Naive thymus-derived CD4-positive, alpha-beta T cell (primary cell): ENCODE measurements at places on chromosomes 3 and 15.

DNA sequence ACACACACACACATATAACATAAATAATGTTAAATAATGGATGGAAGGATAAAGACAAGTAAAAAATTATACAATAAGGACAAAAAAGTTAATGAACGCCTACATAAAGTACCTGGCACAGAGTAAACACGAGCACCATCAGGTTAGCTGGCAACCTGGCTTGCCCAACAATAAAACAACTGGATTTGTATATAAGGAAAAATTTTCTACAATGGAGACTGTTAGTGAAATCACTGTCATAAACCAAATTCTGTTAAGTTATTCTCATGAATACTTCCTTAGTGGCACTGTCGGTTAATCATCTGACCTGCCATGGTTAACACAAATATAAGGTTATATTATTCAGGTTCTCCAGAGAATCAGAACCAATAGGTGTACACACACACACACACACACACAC lies 54.8 kb downstream of the DPH6 start:
- DNase-seq = no peak

- DNase-seq = no peak
These were observed 72.3 kb downstream of the RPN1 start for GRCh38 chr3:128578346-128578745.

DNA sequence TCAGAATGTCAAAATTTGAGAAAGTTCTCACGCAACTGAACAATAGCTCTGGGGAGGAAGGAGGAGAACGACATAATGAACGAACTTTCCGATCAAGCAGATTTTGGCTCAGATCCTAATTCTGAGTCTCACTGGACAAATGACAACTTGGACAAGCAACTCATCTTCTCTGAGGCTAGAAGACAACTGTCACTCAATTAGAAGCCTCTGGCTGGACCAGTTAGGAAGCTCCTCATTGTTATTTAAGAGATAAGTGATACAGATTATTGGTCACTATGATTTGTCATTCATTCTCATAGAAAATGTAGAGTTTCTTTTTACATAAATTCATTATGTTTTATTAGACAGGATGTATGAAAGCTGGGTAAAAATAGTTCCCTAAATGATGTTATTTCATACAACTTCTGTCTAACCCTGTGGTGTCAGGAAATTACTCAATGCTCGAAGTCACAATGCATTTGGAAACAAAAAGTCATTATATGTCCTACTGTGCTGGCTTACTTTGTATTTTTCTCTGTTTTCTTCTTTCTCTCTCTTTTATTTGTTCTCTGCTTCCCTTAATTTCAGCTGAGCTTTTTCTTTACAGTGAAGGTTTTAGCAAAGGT lies 11.0 kb upstream of the C3orf49 start:
- DNase-seq = no peak

- no peak for DNase-seq
These were observed 137.9 kb upstream of the COL8A1 start for GRCh38 chr3:99500485-99500884.

DNA sequence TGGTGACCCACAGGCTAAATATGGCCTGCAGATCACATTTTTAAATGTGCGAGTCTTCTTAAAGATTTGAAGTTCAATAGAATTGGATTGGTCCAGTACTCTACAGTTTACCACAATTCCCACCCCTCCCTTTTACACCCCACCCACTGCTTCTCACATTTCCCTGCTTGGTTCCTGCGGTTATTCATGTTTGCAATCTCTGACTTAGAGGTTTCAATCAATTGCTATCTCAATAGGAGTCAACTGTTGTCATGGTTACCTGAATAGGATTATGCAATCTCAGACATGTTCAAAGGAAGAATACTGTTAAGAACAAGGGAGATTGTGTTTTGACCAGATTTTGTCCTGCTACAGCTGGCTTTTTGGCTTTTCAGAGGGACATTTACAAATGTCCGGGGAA lies 4.9 kb upstream of the C3orf49 start:
- DNase-seq = no peak

GRCh38 chr3:115085197-115085865 lies 61.8 kb downstream of the ZBTB20 start:
- no peak for DNase-seq

- DNase-seq = no peak
These were observed 11.0 kb downstream of the TNFAIP8L3 start for GRCh38 chr15:51083641-51084166.

DNA sequence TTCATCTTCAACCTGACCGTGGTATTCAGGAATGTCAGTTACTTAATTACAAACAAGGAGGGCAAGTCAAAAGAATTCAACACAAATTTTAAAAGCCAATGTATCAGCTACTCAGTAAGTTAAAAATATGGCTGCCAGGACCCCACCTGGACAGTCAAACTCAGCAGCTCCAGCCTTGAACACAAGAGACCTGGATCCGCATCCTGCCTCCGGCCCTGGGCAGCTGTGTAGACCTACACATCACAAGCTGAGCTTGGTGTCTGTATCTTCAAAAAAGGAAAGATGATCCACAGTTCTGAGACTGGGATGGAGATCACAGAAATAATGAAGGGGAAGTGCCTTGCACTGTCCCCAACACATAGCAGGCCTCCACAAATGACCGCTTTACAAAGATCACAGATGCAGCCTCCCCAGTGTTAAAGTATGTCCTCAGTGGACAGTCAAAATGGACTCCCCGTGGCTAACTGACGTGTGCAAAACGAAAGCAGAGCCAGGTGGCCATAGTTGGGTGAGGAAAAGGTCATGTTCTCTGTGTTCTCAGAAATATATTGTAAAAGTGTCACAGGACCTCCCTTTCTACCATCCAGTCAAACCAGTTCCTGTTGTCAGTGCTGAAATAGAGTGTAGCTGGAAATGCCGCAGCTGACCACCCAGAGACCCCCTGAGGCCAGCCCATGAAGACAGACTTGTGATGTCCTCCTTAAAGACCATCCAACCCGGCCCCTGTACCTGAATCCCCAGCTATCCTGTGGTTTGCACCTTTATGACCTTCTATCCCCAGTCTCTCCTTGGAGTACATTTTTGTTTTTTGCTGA lies 168.5 kb upstream of the NSMCE3 start:
- DNase-seq = no peak

DNA sequence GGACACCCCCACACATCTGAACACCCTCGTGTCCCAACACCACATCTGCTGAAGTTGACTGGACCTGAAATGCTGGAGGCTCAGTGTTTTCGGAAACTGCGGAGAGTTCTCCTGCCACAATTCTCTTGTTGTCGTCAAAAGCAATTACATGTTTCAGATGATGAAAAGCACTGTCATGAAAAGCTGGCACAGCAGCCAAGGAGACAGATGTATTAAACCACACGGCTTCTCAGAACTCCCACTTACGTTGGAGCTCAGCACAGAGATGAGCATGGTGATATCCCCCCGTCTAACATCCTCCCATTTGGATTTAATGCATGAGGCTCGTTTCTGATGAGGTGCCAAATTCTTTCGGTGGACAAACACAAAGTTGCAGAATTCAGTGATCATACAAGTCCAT lies 180.1 kb downstream of the RORA start:
- no peak for DNase-seq

GRCh38 chr3:183268366-183268765 lies 15.3 kb downstream of the B3GNT5 start:
- no peak for DNase-seq
